ENCODE measurements at places on chromosomes 13 and 19.
A peak's percentile ranks its signal among the peaks of the same experiment; 100 is the strongest.

DNA sequence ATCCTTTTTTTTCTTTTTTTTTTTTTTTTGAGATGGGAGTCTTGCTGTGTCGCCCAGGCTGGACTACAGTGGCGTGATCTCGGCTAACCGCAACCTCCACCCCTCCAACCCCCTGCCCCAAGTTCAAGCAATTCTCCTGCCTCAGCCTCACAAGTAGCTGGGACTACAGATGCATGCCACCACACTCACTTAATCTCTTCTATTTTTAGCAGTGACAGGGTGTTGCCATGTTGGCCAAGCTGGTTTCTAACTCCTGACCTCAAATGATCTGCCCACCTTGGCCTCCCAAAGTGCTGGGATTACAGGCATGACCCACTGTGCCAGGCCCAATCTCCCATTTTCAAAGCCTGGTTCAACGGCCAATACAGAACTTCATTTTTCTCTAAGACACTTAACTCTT lies 9.1 kb downstream of the FOXO1 start:
- DNase-seq = peak; percentile 33

DNA sequence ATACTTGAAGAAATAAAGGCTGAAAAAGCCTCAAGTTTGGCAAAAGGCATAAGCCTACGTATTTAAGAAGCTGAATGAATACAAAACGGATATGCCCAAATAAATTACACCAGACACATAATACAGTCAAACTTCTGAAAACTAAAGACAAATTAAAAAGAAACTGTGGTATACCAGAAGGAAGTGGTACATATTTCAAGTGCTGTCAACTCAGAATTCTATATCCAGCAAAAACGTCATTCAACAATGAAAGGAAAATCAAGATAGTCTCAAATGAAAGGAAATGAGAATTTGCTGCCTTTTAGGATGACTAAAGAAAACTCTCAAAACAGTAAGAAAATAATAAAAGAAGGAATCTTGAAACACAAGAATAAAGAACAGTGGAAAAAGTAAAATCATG lies 69.5 kb downstream of the POLR1D start:
- no peak for DNase-seq

- DNase-seq = no peak
Observed at GRCh38 chr13:113547238-113547971, 37.1 kb upstream of the TFDP1 start.

DNA sequence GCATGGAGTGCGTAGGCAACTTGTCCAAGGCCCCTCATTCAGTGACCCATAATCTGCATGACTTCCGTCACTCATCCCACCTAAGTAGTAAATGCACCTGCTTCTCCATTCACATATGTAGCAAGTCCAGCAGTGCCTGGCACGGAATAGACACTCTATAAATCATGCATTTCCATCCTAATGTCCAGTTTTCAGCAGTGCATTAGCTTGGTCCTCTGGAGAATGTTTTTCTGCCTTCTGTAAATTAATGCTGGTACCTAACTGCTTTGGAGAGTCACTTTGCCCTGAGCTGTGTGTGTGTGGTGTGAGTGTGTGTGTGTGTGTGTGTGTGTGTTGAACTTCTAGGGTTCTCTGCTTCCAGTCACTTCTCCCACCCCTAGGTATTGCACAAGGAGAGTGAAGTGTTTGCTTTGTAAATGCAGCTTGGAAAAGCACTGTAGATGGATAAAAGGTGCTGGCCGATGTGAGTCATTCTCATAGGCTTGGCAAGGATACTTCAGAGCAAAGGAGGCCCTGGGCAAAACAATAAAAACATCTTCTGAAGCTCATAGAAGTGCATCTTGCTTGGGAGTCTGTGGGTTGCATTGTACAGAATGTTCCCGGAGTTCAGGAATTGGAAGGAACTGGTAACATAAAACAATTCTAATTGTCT lies 181.8 kb downstream of the KATNAL1 start:
- DNase-seq = no peak

- no peak for DNase-seq
Observed at GRCh38 chr19:42693760-42694350, 46.4 kb downstream of the PSG3 start.

- no peak for DNase-seq
Observed at GRCh38 chr13:28410096-28410495, 84.8 kb downstream of the FLT1 start.

DNA sequence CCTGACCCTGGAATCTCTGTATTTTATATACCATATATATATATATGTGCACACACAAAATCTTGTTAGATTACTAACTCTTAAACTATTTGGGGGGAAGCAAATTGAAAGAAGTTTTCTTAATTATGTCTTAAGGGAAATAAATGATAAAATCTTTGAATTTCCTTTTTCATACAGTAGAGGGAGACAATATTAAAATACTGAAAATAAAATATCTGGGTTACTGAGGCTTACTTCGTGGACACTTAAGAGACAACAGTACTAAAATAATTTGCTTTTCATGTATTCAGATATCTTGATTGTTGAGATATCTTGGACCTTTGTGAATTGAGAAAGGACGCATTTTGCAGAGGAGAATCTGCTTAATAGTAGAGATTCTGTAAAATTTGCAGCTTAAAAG lies 17.0 kb downstream of the SUGT1 start:
- DNase-seq = no peak

Data from posterior cingulate gyrus (tissue), 11 donors.